Activated naive CD8-positive, alpha-beta T cell treated with anti-CD3 and anti-CD28 coated beads, Interleukin-2, amount 50 U/mL, for 24 hours (primary cell): ENCODE measurements at places on chromosomes 4 and X.

GRCh38 chr4:101851672-101852071 is 61.1 kb downstream of the BANK1 start:
- no peak for DNase-seq
- H3K27ac ChIP-seq, result peak overlapping the region; percentile 66

GRCh38 chr4:112751447-112751846 is 114.5 kb downstream of the LARP7 start:
- peaks cover 15% of the 10 kb centered on the region for H3K27me3 ChIP-seq
- no peak overlapping the region for H3K27ac ChIP-seq
- H3K4me3 ChIP-seq, result no peak overlapping the region
- H3K36me3 ChIP-seq, result no peaks in the 10 kb centered on the region
- no peaks in the 10 kb centered on the region for H3K4me1 ChIP-seq

DNA sequence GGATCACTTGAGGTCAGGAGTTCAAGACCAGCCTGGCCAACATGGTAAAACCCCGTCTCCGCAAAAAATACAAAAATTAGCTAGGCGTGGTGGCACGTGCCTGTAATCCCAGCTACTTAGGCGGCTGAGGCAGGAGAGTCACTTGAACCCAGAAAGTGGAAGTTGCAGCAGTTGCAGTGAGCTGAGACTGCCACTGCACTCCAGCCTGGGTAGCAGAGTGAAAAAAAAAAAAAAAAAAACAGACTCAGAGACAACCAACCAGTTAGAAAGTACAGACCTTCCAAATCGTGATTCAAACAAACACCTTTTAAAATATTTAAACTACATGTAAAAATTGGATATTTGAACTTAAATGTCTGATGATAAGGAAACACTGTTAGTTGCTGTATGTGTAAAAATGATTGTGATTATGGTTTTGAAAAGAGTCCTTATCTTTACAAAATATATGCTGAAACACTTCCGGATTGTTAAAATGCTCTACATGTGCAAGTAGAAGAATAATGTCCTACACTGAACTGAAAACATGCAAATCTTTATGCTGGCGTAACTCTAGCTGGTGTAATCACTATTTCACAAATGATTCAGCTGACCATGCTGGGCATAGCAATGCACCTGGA is 37.8 kb downstream of the SH3KBP1 start:
- peaks cover 46% of the 10 kb centered on the region for H3K4me1 ChIP-seq
- peak overlapping the region; percentile 27 for H3K27ac ChIP-seq
- peaks cover 7% of the 10 kb centered on the region for H3K36me3 ChIP-seq
- DNase-seq, result no peak
- H3K4me3 ChIP-seq, result no peak overlapping the region

- H3K27ac ChIP-seq, result no peak overlapping the region
- H3K36me3 ChIP-seq, result no peaks in the 10 kb centered on the region
- H3K27me3 ChIP-seq, result peaks cover 5% of the 10 kb centered on the region
- no peak overlapping the region for H3K4me3 ChIP-seq
- DNase-seq, result no peak
- peaks cover 2% of the 10 kb centered on the region for H3K4me1 ChIP-seq
Observed at GRCh38 chr4:41319553-41319952, 62.8 kb downstream of the UCHL1 start.

DNA sequence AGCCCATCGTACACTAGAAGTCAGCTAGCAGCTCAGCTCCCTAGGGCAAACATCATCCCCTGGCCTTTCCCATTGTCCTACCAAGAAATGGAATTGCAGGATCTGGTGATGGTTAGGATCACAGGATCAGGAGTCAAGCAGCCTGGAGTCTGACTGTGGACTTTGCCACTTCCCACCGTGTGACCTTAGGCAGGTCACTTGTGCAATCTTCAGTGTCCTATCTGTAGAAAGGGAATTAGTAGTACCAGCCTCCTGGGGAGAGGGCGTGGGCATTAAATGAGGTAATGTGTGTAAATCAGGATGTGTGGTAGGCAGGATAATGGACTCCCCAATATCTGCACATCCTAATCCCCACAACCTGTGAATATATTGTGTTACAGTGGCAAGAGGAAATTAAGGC is 38.6 kb upstream of the APLN start:
- no peak overlapping the region for H3K27ac ChIP-seq
- DNase-seq, result no peak
- H3K27me3 ChIP-seq, result no peaks in the 10 kb centered on the region
- H3K36me3 ChIP-seq, result no peaks in the 10 kb centered on the region

DNA sequence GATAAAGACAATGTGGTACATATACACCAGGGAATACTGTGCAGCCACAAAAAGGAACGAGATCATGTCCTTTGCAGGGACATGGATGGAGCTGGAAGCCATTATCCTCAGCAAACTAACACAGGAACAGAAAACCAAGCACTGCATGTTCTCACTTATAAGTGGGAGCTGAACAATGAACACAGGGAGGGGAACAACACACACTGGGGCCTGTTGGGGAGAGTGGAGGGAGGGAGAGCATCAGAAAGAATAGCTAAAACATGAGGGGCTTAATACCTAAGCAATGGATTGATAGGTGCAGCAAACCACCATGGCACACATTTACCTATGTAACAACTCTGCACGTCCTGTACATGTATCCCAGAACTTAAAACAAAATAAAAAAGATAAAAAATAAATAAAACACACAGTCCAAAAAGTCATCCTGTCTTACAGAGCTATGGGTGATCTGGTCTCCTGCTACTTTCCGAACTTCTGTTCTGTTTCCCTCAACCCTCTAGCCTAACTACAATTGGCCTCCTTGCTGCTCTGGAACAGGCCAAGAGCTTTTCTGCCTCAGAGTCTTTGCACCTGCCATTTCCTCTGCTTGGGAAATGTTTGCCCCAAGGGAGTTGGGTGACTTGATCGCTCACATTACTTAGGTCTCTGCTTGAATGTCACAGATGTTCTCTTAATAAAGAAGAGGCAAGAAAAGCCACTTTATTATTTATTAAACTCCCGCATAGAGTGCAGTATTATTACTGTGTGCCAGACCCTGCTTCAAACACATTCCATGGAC is 1.1 kb upstream of the CD38 start:
- H3K27me3 ChIP-seq, result peaks cover 35% of the 10 kb centered on the region
- no peak for DNase-seq
- peaks cover 73% of the 10 kb centered on the region for H3K4me1 ChIP-seq
- peaks cover 19% of the 10 kb centered on the region for H3K36me3 ChIP-seq

DNA sequence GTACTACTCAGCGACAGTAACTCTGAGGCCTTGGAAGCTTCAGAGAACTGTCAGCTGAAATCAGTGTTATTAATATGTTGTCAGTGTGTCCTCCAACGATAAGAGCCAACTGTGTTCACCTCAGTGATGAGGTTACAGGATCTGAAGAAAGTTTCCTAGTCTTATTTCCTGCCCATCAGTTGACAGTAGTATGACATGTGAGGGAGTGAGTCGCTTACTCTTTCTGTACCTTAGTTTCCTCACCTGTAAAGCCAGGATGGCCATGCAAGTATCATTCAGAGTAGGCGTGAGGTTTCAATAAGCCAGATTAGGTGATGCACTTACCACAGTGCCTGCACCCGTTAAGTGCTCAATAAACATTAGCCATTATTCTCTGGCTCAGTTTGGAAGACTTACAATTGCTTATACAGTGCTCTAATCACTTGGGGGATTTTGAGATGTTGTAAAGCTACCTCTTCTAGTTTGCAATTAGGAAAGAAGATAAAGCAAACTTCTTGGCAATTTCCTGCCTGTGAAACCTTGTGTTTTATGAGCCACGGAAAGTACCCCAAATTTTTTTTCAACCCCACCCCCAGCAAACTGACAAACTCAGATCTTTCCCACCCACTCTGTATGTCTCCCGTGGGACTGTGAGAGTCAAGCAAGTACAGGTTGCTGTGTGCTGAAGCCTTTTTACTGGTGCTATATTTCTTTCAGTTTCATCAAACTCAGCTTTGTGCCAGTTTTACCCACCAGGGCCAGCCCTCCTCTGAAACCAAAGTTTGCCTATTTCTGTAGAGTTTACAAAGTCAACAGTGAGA is 62.2 kb downstream of the ANXA3 start:
- no peaks in the 10 kb centered on the region for H3K27me3 ChIP-seq
- no peak overlapping the region for H3K4me3 ChIP-seq
- no peak for DNase-seq
- H3K4me1 ChIP-seq, result peaks cover 54% of the 10 kb centered on the region

DNA sequence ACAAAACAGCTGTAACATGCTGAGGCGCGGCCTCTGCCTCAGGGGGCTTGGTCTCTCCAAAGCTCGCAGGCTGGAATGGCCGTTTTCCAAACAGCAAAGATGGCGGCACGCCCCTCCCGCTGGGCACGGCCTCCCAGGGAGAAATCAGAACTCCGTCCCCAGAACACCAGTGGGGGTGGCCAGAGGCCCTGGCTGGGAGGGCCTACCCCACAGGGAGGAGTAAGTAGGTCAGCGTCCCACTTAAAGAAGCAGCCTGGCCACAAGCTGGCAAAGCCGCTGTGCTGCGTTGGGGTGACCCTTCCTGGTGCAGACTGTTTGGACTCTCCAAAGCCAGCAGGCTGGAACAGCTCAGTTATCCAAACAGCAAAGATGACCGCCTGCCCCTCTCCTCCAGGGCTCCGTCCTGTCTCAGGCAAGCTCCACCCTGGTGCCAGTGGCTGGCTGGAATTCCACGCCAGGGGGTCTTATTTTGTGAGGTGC is 862.8 kb downstream of the TRIML1 start:
- H3K27ac ChIP-seq, result no peak overlapping the region
- no peaks in the 10 kb centered on the region for H3K36me3 ChIP-seq
- no peaks in the 10 kb centered on the region for H3K4me1 ChIP-seq
- DNase-seq, result no peak
- no peaks in the 10 kb centered on the region for H3K27me3 ChIP-seq

DNA sequence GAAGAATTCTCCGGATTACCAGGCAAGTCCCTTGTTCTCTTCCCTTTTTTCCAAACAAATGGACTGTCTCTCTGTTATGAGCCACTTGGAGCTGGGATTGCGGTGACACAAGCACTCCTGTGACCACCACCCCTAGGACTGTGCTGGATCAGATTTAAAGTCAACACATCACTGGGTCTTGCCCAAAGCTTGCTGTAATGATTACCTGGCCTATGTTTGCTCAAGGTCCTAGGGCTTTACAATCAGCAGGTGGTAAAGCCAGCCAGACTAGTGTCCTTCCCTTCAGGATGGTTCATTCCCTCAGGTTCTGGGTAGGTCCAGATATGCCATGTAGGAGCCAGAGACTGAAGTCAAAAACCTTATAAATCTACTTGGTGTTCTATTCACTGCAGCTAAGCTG is 144.7 kb downstream of the COX18 start:
- H3K36me3 ChIP-seq, result no peaks in the 10 kb centered on the region
- no peaks in the 10 kb centered on the region for H3K27me3 ChIP-seq
- no peaks in the 10 kb centered on the region for H3K4me1 ChIP-seq
- no peak for DNase-seq
- no peak overlapping the region for H3K27ac ChIP-seq

DNA sequence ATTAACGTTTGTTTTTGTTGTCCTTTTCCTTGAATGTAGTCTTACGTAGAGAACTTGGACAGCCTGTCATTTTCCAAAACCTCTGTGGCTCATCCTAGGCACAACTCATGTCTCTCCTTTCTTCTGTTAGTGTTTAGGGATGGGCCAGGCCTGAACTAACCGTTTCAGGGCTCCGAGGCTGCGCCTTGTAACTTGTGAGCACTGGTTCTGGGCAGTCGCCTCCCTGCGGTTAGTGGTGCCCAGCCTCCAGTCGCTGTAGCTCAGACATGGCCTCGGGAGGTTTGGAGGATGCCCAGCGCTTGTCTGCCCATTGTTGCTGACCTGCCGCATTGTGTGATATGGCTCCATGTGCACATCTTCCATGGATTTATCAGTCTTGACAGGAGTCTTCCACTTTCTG is 32.8 kb downstream of the TMEM131L start:
- no peaks in the 10 kb centered on the region for H3K27me3 ChIP-seq
- H3K36me3 ChIP-seq, result peaks cover 27% of the 10 kb centered on the region
- peak overlapping the region; percentile 94 for H3K27ac ChIP-seq
- no peak for DNase-seq
- peak overlapping the region; percentile 76 for H3K4me3 ChIP-seq
- H3K4me1 ChIP-seq, result peaks cover 97% of the 10 kb centered on the region

DNA sequence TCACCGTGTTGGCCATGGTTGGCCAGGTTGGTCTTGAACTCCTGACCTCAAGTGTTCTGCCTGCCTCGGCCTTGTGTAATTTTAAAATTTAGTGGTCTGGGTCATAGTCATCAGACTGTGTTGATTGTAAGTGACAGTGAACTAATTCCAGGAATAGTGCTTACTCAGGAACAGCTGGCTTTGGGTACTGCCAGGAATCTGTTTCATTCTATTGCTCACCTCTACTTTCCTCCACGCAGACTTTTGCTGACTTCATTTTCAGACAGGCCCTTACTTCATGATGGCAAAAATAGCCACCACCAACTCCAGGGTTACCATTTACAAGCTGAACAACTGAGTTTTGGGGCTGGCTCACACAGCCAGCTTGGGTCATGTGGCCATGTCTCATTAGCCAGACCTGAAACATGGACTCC is 54.6 kb downstream of the FNIP2 start:
- H3K4me3 ChIP-seq, result no peak overlapping the region
- DNase-seq, result no peak
- peaks cover 8% of the 10 kb centered on the region for H3K36me3 ChIP-seq
- peak overlapping the region; percentile 28 for H3K27ac ChIP-seq

DNA sequence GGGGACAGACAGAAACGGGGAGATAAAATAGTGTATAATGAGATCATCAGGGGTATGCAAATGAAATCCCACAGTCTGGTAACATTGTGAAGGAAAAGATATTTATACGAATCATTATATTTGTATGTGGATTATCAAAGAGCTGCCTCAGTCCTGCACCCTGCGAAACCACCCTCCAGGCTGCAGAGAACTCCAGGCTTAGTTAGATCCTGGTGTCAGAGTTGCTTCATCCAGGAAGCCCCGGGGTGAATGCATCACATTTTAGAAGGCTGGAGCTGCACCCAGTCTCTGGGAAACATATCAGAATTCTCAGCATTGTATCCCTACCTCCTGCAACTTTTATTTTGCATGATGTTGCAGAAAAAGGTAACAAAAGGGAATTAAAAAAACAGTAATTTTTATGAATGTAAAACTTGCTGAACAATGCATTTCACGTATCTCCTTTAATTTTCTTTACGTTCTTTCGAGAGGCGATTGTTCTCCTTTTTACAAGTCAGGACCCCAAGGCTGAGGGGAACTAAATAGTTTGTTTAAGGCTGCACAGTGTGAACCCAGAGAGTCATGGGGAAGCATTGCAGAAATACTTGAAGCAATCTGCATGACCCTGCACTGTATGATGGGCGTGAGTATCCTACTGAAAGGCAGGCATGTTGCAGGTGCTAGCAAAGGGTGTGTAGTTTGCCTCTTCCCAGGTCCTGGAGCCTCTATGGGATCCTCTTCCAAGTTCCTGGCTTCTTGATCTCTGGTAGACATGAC is 299.5 kb upstream of the CLNK start:
- no peak overlapping the region for H3K4me3 ChIP-seq
- no peaks in the 10 kb centered on the region for H3K36me3 ChIP-seq
- H3K27ac ChIP-seq, result no peak overlapping the region
- H3K4me1 ChIP-seq, result peaks cover 16% of the 10 kb centered on the region
- DNase-seq, result no peak

- no peak for DNase-seq
- H3K27me3 ChIP-seq, result no peaks in the 10 kb centered on the region
- no peak overlapping the region for H3K4me3 ChIP-seq
- no peaks in the 10 kb centered on the region for H3K4me1 ChIP-seq
- no peaks in the 10 kb centered on the region for H3K36me3 ChIP-seq
Observed at GRCh38 chrX:117429501-117429900, 687.1 kb downstream of the KLHL13 start.

- no peaks in the 10 kb centered on the region for H3K4me1 ChIP-seq
- peaks cover 15% of the 10 kb centered on the region for H3K27me3 ChIP-seq
- H3K27ac ChIP-seq, result no peak overlapping the region
- no peaks in the 10 kb centered on the region for H3K36me3 ChIP-seq
- DNase-seq, result no peak
Observed at GRCh38 chr4:80231180-80231579, 33.9 kb downstream of the PRDM8 start.

- peaks cover under 1% of the 10 kb centered on the region for H3K27me3 ChIP-seq
- peaks cover 7% of the 10 kb centered on the region for H3K4me1 ChIP-seq
- peaks cover 4% of the 10 kb centered on the region for H3K36me3 ChIP-seq
- no peak for DNase-seq
Observed at GRCh38 chrX:48592971-48593370, 4.3 kb upstream of the WDR13 start.
